Activated CD4-positive, alpha-beta memory T cell treated with anti-CD3 and anti-CD28 coated beads, Interleukin-2, amount 10 ng/mL, durations not matched to agents 7 days and 5 days (primary cell): ENCODE measurements at places on chromosomes 5 and 9. TPM values are rescaled to one million over a fixed set of nuclear protein-coding genes. Genes with fewer than 3 reads are reported as not detected.

The SLC34A1 gene
- 1.4 TPM for total RNA-seq

The FNBP1 gene
- total RNA-seq, result 213 TPM

The PCDHB3 gene
- total RNA-seq, result not detected

The TAF11L4 gene
- not detected for total RNA-seq

The EMB gene
- total RNA-seq, result 181 TPM

The ADRB2 gene
- total RNA-seq, result 6.7 TPM

The PCDHB11 gene
- total RNA-seq, result not detected

The FBP1 gene
- total RNA-seq, result 0.65 TPM

The C5orf46 gene
- total RNA-seq, result not detected

The GGTA1 gene
- not detected for total RNA-seq

The NPDC1 gene
- 89.2 TPM for total RNA-seq

The CBY3 gene
- total RNA-seq, result 0.68 TPM

The STPG3 gene
- total RNA-seq, result not detected

The ZNF484 gene
- total RNA-seq, result 13.2 TPM

The CNTRL gene
- total RNA-seq, result 86.9 TPM
